ENCODE measurements at places on chromosomes 1 and 21.
A peak's percentile ranks its signal among the peaks of the same experiment; 100 is the strongest.

DNA sequence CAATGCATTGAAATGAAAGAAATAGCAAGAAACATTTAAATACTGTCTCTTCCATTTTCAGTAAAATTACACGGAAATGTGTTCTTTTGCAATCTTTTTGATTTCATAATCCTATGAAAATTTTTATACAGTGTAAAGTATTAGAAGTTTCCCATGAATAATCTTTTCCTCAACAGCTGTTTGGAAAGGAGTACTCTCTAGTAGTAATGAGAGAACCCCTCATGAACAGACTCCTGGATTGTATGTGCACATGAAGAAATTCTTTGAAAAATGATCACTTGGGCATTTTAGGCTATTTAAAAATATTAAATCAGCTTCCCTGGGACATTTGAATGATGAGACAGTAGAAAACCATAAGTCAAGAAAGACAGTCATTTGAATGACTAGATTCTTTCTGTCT, 64.4 kb downstream of the LHX9 start:
- no peaks in the 10 kb centered on the region for H3K4me1 ChIP-seq
- no peak overlapping the region for H3K4me3 ChIP-seq
- no peak overlapping the region for H3K27ac ChIP-seq
- H3K36me3 ChIP-seq: no peaks in the 10 kb centered on the region
- DNase-seq: no peak
- no peaks in the 10 kb centered on the region for H3K27me3 ChIP-seq

DNA sequence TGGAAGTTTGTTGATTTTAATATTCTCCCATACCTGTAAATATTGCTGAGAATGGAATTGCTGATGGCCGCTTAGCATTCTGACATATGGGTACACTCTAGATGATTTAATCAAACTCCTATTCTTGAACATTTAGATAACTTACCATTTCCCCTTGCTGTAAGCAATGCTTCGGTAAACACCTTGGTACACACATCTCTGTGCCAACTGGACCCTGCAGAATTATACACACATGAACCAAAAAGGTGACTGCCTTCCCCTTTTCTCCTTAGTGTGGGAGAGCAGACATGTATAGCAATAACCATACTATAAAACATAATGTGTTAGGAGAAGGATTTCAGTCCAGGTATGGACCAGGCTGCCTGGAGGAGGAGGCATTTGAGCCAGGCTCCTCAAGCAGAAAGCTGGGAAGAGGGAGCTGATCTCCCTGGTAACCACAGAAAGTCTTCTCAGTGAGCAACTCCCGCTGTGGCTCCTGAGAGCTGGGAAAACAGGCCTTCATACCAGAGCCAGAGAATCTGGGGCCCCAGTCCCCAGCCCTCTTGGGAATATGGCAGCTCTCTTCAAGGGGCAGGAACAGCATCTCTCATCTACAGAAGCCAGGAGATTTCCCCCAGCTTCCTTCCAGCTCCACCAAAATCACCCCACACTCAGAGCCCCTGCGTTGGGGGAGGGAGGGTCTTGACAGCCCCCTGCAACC, 33.9 kb upstream of the CSF1 start:
- peaks cover 40% of the 10 kb centered on the region for H3K4me1 ChIP-seq
- peak overlapping the region; percentile 42 for H3K4me3 ChIP-seq
- no peak for DNase-seq
- H3K27ac ChIP-seq: peak overlapping the region; percentile 94

- H3K36me3 ChIP-seq: no peaks in the 10 kb centered on the region
- no peaks in the 10 kb centered on the region for H3K27me3 ChIP-seq
These were observed 80.0 kb downstream of the DESI2 start for GRCh38 chr1:244732851-244733450.

DNA sequence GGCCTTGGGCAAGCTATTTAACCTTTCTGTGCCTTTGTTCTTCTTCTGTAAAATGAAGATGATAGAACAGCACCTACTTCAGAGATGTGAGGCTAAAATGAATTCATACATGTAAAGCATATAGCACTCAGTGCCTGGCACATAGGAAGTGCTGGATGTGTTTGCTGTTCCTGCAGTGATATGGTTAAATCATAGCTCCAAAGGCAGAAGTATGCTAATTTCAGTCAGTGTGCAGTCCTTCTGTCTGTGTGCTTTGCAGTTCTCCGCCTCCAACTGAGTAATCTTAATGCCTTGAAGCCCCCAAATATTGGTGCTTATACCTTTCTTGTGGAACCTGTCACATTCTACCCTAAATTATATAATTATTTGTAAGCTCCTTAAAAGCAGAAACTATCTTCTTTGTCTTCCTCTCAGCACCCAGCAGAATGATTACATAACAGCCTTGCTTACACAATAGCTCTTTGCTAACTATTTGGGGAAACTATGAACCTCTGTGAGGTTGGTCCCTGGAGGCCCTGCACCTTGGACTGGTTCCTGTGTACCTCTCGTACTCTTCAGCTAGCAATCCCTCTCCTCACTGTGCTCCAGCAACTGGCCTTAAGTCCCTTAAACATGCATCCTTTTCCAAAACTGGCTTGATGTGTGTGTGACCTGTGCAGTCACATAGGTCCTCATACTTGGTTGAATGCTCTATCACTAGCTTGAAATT, 57.0 kb upstream of the CACYBP start:
- no peak for DNase-seq
- H3K4me3 ChIP-seq: no peak overlapping the region
- H3K27me3 ChIP-seq: no peaks in the 10 kb centered on the region
- peaks cover 2% of the 10 kb centered on the region for H3K4me1 ChIP-seq
- no peak overlapping the region for H3K27ac ChIP-seq

- H3K36me3 ChIP-seq: no peaks in the 10 kb centered on the region
- no peak for DNase-seq
- no peak overlapping the region for H3K27ac ChIP-seq
- H3K27me3 ChIP-seq: no peaks in the 10 kb centered on the region
- no peaks in the 10 kb centered on the region for H3K4me1 ChIP-seq
These were observed 211.0 kb downstream of the AMY1C start for GRCh38 chr1:103960710-103961109.

- no peaks in the 10 kb centered on the region for H3K27me3 ChIP-seq
- DNase-seq: no peak
- H3K4me3 ChIP-seq: no peak overlapping the region
These were observed 25.7 kb downstream of the TRIM67 start for GRCh38 chr1:231187571-231187970.

DNA sequence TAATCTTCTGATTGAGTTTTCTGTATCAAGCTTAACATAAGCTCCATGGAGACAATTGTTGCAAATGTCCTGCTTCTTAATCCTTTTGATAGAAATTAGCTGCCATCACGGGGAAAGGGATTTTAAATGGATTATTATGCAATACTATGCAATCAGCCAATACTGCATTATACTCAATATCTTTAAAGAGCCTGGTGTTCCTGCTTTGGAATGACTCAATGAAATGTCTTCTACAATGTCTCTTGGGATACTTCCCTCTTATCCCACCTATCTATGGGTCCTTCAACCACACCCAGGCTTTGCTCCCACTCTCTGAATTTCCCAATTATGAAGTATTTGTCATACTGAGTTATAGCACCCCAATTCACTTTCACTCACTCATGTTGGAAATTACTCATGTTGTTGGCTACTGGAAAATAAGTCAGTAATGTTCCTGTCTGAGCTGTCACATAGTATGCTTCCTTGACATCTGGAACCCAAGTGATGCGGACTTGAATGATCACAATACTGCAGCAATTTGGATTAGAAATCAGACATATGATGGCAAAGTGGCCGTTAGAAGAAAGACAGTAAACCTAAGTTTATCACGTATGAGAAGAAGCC, 85.0 kb downstream of the TPR start:
- no peak for DNase-seq
- no peaks in the 10 kb centered on the region for H3K4me1 ChIP-seq
- H3K27ac ChIP-seq: no peak overlapping the region
- H3K27me3 ChIP-seq: no peaks in the 10 kb centered on the region

- peak overlapping the region; percentile 79 for H3K4me3 ChIP-seq
- no peaks in the 10 kb centered on the region for H3K36me3 ChIP-seq
- H3K27me3 ChIP-seq: no peaks in the 10 kb centered on the region
- no peak for DNase-seq
- H3K27ac ChIP-seq: peak overlapping the region; percentile 93
These were observed 1.8 kb downstream of the SH3GLB1 start for GRCh38 chr1:86706018-86706635.

DNA sequence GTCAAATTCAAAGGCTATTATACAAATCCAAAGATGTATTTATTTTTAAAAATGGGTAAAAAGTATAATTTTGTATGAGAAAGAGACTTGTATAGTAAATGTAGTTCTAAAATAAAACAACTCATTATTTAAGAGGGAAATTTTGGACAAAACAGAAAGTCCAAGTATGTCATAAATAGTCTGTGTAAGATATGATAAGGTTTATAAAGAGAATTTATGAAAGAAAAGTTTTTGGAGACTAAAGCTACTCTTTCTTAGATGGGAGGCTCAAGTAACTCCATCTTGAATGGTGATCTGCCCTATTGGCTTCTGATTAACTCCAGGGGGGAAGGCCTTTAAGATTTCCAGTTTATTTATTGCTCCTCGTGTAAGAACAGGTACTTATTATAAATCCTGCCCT, 14.7 kb upstream of the OR2T27 start:
- DNase-seq: no peak
- H3K4me3 ChIP-seq: no peak overlapping the region
- no peaks in the 10 kb centered on the region for H3K36me3 ChIP-seq
- H3K4me1 ChIP-seq: no peaks in the 10 kb centered on the region
- no peak overlapping the region for H3K27ac ChIP-seq

DNA sequence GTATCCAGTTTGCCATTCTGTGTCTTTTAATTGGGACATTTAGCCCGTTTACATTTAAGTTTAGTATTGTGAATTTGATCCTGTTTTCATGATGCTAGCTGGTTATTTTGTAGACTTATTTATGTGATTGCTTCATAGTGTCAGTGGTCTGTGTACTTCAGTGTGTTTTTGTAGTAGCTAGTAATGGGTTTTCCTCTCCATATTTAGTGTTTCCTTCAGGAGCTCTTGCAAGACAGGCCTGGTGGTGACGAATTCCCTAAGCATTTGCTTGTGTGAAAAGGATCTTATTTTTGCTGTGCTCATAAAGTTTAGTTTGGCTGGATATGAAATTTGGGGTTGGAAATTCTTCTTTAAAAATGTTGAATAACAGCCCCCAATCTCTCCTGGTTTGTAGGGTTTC, 69.2 kb upstream of the PDC start:
- no peak overlapping the region for H3K27ac ChIP-seq
- no peaks in the 10 kb centered on the region for H3K36me3 ChIP-seq
- H3K4me1 ChIP-seq: no peaks in the 10 kb centered on the region
- H3K27me3 ChIP-seq: no peaks in the 10 kb centered on the region

DNA sequence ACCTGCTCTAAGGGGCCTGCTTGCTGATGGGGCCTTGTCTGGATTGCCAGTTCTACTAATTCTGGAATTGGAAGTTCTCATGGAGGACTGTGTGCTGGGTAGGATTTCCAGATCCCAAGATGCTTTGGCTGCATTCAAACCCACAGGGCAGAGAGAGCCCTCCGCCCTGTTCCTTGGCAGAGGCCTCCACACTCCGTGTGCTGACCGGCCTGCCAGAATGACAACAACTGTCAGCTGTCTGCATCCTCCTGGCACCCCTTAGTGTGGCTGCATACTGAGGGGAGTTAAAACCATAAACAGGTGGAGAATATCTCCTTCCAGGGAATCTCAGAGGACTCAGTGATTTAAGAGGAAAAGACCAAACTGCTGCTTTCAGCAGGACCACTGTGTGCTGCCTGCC, 60.7 kb downstream of the ADARB1 start:
- no peaks in the 10 kb centered on the region for H3K27me3 ChIP-seq
- H3K4me3 ChIP-seq: no peak overlapping the region
- H3K27ac ChIP-seq: no peak overlapping the region
- peaks cover 9% of the 10 kb centered on the region for H3K36me3 ChIP-seq
- peaks cover 10% of the 10 kb centered on the region for H3K4me1 ChIP-seq
- no peak for DNase-seq

- peaks cover 29% of the 10 kb centered on the region for H3K36me3 ChIP-seq
- H3K4me3 ChIP-seq: peak overlapping the region; percentile 79
- H3K4me1 ChIP-seq: no peaks in the 10 kb centered on the region
- peak overlapping the region; percentile 95 for H3K27ac ChIP-seq
These were observed 3.9 kb downstream of the TXNIP start for GRCh38 chr1:145992502-145992936.

DNA sequence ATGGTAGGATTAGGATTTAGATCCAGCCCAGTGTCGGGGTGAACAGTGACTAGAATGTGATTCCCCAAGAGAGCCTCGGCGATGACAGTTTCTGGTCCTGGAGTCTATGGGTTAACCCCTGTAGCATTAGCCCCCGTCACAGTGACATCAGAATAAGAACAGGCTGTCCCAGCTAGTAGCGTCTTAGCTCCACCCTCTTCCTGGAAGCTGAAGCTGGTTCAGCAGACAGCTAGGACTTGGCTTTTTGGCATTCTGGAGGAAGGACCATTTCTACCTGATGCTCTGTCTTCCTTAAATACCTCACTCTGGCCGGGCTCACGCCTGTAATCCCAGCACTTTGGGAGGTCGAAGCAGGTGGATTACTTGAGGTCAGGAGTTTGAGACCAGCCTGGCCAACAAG, 5.0 kb downstream of the NDUFS2 start:
- peak overlapping the region; percentile 68 for H3K27ac ChIP-seq
- H3K27me3 ChIP-seq: no peaks in the 10 kb centered on the region
- DNase-seq: no peak
- no peak overlapping the region for H3K4me3 ChIP-seq

DNA sequence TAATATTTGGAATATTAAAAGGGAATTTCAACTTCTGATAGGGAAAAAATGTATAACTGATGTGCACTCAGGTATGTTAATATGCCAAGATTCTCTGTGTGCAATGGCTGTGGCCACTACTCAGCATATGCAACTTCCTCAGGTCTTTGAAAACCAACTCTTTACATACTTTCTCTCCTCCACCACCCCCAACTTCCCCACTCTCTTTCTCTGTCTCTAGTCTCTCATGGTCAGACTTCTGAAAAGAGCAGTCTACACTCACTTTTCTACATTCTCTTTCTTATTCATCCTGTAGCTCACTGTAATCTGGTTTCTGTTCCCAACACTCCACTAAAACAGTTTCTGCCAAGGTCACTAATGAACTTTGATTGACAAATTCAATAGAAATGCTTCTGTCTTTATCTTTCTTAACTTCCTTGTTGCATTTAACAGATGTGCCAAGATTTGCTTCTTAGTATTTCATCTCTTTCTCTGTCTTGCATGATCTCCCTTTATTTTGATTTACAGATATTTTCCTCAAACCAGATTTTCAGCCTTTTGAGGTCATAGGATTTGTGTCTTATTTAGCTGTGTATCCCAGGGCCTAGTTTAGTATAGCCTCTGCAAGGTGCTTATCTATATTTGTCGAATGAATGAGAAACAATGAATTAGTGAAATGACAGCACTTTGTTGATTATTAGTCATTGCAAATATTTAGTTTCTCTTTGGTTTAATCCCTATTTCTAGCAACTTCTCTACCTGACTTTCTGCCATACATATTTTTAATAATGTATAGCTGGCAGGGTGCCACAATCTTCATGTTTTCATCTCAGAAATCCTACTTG, 168.9 kb downstream of the LMO4 start:
- H3K27me3 ChIP-seq: no peaks in the 10 kb centered on the region
- no peak overlapping the region for H3K4me3 ChIP-seq
- no peak for DNase-seq
- no peak overlapping the region for H3K27ac ChIP-seq

- no peaks in the 10 kb centered on the region for H3K4me1 ChIP-seq
- H3K4me3 ChIP-seq: no peak overlapping the region
- no peak for DNase-seq
- H3K27ac ChIP-seq: no peak overlapping the region
These were observed 279.0 kb downstream of the MATN1 start for GRCh38 chr1:30444401-30444800.

GRCh38 chr1:21313203-21313885, 23.1 kb upstream of the ECE1 start:
- no peak for DNase-seq
- H3K4me3 ChIP-seq: no peak overlapping the region
- peaks cover 80% of the 10 kb centered on the region for H3K4me1 ChIP-seq
- H3K27ac ChIP-seq: peak overlapping the region; percentile 94
- no peaks in the 10 kb centered on the region for H3K27me3 ChIP-seq
- H3K36me3 ChIP-seq: no peaks in the 10 kb centered on the region
